ENCODE measurements at places on chromosomes 16 and 17. TPM values are rescaled to one million over a fixed set of nuclear protein-coding genes. Genes with fewer than 3 reads are reported as not detected.

OR1F1 gene
- total RNA-seq, result not detected

GRCh38 chr16:57821149-57821971 is 19.1 kb upstream of the KIFC3 start:
- no peak for DNase-seq

MYH1 gene
- total RNA-seq, result not detected

DNA sequence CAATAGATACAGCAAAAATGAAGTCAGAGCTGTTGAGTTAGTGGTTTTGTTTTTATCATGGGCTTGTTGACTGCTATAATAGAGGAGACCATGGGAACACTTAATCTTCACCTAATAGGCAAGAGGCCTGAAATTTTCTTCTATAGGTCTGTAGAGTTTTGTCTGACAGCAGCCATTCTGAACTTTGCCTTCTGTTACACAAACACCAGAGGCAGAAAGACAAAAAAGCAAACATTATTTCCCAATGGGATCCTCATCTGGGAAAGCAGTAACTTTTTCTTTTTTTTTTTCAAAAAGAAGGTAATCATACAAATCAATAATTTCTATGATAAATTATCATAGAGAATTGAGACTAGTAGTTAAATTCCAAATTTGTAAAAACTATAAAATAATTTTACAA is 494.1 kb downstream of the TOX3 start:
- DNase-seq, result no peak

DNA sequence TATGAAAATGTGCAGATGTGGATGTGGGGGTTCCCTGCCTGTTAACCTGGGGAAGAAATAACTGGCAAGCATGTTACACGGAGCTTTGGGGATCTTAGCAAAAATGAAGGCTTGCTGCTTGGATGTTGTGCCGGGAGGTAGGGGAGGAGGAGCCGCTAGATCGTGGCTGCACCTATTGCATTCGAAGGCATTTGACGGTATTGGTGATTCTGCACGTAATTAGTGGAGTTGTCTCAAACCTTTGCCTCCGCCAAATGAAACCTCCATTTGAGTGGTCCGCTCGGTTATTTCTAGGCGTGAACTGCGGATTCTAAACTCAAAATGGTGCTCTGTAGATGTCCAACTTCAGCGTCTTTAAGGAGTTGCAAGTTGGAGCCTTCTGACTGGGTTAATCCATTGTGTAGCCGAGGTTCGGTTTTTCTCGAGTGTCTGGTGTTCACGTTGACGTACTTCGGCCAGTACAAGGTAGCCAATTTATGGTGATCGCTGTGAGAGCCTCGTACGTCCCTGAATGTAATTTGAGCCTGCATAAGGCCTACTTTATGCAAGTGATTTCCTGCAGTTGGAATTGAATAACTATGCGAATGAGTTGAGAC is 1.5 kb downstream of the TNRC6C start:
- no peak for DNase-seq

DNA sequence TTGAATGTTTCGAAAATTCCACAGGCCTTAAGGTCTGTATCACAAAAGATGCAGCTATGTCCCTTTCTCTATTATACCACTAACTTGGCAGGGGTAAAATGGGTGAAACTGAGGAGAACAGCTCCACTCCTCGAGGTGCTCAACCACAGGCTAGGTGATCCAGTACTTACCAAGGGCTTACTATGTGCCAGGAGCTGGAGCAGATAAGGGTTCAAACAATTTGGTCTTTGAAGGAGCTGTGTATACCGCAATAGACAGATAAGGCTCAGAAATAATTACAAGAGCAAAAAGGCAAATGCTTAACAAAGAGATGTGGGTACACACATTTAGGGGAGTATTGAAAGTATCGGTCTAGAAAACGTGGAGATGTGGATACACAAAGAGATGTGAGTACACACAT is 1.5 kb downstream of the XPO6 start:
- no peak for DNase-seq

ASGR1 gene
- 2.4 TPM for total RNA-seq

DNA sequence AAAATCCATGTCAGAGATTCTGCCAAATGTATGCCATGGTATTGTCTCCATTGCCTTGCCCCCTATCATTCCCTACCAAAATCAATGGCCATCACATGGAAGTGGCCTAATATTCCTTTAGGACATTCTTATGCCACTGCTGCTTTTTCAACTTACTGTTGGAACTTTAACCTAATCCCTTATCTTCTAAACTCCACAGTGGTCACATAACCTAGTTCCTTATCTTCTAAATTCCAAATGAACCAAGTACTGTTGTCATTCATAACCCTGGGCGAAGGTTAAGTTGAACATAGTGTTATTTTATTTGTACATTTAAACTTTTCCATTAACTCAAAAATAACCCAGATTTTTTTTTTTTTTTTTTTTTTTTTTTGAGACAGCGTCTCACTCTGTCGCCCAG is 3.6 kb downstream of the HSF5 start:
- DNase-seq, result no peak

DNA sequence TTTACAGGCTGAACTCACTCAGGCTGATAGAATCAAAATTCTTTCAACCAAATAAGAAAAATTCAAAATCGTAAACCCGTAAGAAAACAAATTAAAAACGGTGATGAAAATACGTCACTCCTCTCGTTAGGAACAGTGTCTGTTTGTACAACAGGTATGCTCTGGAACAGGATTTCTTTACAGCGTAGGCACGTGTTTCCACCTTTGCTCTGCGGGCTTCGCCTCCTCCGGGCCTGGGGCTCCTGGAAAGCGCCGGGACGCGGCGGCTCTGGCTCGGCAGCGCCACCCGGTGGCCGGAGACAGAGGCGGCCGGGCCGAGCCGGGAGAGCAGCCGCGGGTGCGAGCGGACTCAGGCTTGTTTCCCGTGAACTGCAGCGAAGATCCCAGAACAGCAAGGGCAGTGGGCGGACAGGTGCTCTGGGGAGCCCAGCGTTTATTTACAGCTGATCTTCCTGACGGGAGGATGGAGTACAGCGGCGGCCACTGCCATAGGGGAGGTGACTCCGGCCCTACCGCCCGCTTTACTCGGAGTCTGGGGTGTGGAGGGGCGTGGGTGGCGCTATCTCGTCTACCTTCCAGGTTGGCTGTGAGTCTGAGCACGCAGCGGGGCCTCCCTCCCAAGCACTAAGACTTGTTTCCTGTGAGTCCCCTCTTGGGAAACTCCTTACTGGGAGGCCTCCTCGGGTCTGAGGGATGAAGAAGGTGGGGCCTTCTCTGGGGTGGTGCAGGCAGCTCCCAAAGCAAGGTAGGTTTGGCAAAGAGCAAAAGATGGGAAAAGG is 40.5 kb upstream of the ATP2A3 start:
- no peak for DNase-seq

CLCN7 gene
- 177 TPM for total RNA-seq

GSDMA gene
- not detected for total RNA-seq

DNA sequence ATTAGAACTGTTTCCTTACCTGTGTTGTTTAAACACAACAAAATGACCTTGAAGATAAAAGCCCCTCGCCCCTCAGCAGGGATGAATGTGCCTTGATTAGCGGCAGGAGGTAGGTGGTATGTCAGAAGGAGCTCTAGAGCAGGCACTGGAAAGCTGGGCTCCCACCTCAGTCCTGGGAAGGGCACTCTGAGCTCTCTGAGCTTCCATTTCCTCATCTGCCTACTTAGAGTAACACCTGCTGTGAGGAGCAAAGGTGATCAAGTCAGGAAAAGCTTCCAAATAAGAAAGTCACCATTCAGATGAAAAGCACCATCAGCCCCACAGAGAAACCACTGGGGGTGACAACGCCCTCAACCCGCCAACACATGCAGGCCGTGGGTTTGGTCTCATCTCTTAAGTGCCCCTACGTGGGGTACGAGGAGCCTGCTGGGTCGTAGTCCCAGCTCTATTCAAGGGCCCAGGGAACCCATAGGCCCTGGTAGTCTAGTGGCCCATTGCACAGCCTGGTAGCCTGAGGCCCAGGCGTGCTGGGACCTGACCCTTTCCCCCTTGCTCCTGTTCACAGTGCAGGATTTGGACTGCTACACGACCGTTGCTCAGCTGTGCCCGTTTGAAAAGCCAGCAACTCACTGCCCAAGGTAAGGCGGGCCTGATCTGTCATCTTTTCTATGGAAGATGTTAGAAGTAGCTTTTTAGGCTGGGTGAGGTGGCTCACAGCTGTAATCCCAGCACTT is 57.3 kb downstream of the CRISPLD2 start:
- no peak for DNase-seq

- DNase-seq, result no peak
Measured at GRCh38 chr16:57146040-57146647, 39.7 kb downstream of the PSME3IP1 start.

PLA2G10 gene
- not detected for total RNA-seq

DNA sequence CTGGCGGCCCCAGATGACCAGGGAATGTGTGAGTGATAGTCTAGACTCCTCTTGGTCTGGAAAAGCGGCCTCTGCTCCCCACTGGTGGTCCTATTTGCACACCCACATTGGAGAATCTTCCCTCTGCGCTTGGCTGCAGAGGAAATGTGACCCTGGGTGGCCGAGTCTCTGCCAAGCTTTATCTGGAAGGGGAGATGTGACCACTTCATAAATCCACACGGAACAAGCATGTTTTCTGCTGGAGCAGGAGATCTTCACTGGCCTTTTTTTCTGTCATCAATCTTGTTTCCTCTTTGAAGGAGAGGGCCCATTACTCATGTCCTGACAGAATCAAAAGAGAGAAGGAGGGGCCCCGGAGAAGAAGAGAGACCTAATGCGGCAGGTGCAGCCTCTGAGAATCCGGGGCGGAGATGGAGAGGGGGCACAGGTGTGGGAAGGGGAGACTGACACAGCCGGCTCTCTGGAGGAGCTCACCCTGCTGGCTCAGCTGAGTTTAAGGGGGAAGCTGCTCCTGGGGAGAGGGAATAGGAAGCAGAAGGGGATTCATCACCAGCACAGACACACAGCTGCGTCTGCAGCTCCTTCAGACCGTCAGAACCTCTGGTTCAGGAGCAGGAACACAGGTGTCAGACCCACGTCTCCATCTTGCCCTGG is 116.3 kb downstream of the SOX9 start:
- no peak for DNase-seq

GRCh38 chr16:71853413-71853812 is 7.6 kb downstream of the ATXN1L start:
- no peak for DNase-seq

PPP1R1B gene
- 4.5 TPM for total RNA-seq

DNA sequence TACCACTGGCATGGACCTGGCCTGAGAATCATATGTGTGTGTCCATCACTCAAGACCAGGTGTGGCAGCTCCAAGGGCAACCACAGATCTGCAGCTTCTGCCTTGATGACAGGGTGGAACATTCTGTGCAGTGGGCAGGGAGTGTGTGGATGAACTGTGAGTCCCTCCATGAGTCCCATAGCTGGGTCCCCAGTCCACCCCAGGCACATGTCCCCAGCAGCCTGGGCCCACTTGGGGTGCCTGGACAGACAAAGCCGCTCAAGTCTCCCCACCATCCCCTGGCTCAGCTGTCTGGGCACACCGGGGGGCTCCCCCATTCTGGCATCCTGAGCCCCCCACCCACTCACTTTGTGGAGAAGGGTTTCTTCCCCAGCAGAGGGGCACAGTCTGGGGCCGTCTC is 4.6 kb upstream of the KRT16 start:
- DNase-seq, result no peak

- DNase-seq, result no peak
Measured at GRCh38 chr17:40014375-40014980, 762 bp upstream of the CSF3 start.

GRCh38 chr16:87733190-87733589 is 32.6 kb downstream of the KLHDC4 start:
- DNase-seq, result no peak

PITPNM3 gene
- total RNA-seq, result 0.94 TPM

PRDM7 gene
- not detected for total RNA-seq

GRCh38 chr16:25060920-25061319 is 45.8 kb upstream of the ARHGAP17 start:
- no peak for DNase-seq

DNA sequence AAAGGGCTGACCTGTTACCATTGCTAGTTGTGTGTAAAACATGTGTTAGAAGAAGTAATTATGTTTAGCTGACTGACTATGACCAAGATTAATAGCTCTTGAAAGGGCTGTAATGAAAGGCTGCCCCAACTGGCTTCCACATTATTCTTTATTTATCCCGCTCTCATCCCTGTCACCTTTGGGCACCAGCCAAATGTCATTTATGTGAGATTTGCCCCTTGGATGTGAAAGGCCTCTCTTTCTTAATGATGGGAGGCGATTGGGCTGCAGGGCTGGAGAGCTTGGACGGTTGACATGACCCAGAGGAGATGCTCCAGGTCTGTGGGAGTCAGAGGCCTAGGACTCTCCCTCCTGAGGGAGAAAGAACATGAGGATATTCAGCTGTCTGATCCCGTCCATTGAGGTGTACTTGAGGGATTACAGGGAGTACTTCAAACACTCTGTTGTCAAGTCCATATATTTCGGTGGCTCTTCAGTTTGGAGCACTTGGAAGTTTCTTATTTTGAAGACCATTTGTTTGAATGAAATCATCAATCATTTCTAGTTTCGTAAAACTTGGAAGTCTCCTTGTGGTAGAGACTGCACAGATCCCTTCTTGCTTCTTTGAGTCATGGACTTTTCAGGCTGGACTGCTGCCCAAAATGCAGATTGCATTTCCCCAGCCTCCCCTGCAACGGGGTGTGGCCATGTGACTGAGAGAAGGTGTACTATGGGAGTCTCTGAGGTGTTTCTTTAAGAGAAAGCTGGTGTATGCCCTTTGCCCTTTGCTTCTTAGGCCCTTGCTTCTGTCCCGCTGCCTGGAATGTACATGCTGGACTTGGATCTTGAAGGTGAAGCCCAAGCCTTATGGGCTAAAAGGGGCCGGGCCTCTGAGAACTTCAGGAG is 51.3 kb downstream of the FTO start:
- no peak for DNase-seq

ABCC6 gene
- total RNA-seq, result 2.1 TPM

DNA sequence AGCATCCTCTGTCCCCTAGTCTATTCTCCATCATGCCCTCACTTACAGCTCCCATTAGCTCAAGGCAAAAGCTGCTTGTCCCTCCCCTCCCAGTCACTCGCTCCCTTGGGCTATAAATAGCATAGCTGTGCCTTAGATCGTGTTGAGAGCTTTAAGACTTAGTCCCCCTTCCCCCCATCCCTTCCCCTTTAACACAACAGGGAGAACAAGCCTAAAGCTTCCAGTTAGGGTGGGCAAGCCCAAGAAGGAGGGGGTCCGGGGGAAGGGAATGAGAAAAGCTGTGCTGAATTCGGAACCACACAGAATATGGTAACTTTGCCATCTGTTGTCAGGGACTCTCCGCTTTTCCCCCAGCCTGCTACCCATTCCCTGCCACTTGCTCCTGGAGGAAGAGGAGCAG is 4.9 kb upstream of the HIGD1B start:
- no peak for DNase-seq

Data from osteocyte (in vitro differentiated cells).